ENCODE measurements at places on chromosomes 6 and 20.

- DNase-seq, result no peak
Observed at GRCh38 chr6:170442596-170442995, 110.5 kb downstream of the PSMB1 start.

- no peak for DNase-seq
Observed at GRCh38 chr20:19249106-19249879, 36.9 kb downstream of the SLC24A3 start.

DNA sequence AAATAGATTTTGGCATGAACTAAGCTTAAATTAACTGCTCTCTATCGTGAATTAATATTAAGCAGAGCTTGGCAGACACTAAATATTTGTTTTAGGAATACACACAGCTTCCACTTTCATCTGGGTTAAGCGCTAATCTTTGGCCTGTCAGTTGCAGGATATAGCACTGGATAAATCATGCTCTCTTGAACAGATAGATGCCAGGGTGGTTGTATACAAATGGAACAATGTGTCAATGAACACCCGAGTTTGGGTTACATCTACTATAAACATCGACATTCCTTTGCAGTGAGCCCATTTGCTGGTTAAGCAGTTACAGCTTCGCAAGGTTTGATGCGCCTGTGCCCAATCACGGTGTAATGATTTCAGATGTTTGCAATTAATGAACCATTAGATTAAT lies 338.2 kb upstream of the ZFP64 start:
- DNase-seq, result no peak

DNA sequence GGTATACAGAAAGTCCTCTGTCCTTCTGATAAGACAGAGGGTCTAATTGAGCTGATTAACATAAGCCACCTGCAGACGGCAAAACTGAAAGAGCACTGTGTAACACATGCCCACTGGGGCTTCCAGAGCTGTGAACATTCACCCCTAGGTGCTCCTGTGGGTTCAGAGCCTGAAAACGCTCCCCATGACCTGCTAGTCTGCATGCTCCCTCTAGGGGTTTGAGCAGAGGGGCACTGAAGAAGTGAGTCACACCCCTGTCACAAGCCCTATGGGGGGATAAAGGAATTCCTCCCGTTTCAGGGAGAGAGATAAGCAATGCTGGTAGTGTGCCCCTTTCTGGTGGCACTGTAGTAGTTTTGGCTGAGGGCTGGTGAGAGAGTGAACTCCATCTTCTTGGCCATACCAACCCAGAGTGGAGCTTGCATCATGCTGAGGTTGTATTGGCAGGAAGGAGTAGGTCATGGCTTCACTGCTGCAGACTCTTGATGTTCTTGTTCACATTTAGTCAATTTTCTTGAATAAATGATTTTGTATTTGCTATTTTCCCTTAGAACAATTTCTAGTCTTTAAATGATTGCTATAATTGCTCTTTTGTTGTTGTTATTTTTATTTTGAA lies 637.5 kb upstream of the MAN1A1 start:
- DNase-seq, result no peak

GRCh38 chr6:16676376-16676775 lies 84.9 kb downstream of the ATXN1 start:
- no peak for DNase-seq

DNA sequence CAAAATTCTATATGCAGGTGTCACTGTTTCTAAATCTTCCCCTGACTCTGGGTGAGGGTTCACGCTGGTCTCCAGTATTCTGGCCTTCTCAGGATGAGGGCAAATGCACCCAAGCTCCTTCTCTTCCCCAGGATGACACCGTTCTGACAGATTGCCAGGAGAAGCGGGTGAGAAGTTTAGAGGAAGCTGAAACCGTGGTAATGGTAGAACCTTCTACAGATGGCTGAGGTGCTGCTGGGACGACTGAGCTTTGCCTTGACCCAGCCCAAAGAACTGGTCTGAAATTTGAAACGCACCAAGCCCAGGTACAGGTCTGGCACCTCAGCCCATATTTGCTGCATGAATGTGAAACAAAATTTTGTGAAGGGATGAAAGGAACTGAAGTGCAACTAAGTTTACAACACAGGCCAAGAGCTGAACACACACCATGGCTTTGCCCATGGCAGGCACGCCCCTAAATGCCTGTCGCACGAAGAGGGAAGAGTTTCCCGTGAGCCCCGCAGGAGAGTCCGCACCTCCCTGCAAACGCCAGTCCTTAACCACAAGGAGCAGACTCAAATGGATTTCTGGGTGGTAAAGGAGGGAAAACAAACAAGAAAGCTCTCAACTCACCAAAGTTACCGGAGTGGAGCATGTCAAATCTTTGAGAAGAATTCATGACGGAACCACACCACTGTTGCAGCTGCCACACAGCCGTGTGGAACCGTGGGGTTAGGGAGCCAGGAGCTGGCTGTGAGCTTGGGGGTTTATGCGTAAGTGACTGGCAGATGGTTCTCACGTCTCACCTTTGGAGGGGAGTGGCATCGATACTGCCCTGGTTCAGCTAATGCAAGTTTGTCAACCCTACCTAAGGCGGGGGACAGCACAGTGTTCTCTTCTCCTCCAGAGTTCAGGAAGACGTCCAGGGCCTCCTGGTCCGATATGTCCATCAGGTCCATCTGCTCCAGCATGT lies 138.9 kb downstream of the DTNBP1 start:
- no peak for DNase-seq

GRCh38 chr6:161396539-161396938 lies 122.7 kb upstream of the AGPAT4 start:
- no peak for DNase-seq

- no peak for DNase-seq
Observed at GRCh38 chr6:98566126-98566525, 268.2 kb upstream of the POU3F2 start.

GRCh38 chr20:57666106-57666833 lies 43.5 kb downstream of the PMEPA1 start:
- no peak for DNase-seq

DNA sequence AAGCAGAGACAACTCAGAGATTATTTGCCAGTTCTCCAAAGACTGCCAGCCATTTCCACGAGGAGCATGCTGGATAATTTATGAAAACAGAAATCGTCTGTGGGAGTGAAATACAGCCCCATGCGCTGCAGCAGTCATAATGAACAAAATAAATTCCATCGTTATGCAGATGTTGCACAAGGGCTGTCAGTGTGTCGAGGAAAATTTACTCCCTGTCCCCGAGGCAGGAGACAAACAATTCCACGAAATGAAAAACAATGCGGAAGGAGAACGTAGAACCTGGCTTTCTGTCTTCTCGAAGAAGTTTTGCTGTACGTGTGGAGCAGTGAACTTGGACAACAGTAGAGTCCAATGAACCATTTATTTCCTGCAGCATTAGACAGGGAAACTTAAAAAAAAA lies 399.4 kb downstream of the CD83 start:
- no peak for DNase-seq

- DNase-seq, result no peak
Observed at GRCh38 chr6:136772685-136773472, 19.4 kb downstream of the MAP3K5 start.

DNA sequence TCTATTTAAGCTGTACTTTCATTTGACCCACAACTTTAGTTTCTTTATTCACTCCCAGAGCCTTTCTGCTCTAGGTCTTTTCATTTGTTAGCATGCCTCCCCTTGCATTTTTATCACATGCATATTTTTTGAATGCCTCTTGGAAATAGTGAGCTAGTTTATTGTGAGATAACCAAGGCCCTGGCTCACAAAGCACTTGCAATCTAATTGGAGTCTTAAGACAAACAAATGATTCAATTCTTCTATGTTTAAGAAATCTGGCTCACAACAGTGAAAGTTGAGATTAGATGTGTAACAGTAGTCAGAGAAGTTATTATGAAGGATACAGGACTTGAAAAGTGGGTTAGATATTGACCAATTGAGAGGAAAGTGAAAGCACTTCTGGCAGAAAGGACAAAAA lies 173.4 kb downstream of the MOXD1 start:
- no peak for DNase-seq

DNA sequence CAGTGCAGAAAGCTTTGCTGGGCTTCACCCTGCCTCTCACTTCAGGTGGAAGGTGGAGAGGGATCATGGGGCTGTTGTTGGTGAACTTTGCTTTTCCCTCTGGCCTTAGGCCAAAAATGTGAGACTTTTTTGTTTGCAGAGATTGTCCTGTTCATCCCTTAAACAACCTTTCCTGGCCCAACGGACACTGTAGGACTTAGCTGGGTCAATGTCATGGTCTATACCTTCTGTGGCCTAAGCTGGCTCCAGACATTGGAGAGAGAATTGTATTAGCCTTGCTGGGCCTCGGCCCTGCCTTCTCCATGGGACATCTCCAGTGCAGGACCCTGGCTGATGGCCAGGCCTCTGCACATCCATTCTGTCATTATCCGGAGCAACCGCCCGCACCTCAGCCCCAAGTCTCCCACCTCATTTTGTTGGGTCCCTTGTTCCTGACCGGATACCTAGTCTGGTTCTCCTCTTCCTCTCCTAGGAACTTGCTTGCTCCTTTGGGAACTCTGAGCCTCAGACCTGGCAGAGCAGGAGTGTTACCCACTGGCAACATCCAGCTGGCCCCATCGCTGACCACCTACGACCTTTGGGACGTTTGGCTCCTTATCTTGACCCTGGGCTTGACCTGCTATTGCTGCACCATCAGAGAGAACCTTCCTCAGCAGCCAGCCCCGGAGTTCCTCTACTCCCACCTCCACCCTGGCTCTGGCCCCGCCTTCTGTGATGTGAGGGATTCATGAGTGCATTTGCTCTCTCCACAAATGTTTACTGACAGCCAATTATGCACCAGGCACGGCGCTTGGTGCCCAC lies 128.2 kb downstream of the BANF2 start:
- DNase-seq, result no peak

DNA sequence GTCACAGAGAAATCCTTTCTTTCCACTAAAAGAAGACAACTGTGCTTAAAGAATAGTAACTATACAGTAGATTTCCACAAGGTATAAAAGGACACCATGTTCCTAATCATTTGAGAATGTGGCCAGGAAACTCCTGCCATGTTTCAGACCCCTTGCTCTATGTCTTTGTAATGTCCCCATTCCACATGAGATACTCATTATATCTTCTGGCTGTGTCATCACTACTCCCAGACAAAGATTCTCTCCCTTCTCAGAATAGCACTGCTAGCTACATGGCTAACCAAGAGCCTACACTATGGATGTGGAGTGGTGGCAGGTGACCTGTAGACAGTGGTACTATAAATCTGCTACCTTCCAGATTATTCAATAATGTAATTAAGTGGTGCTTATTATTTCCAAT lies 218.1 kb upstream of the MCHR2 start:
- no peak for DNase-seq

DNA sequence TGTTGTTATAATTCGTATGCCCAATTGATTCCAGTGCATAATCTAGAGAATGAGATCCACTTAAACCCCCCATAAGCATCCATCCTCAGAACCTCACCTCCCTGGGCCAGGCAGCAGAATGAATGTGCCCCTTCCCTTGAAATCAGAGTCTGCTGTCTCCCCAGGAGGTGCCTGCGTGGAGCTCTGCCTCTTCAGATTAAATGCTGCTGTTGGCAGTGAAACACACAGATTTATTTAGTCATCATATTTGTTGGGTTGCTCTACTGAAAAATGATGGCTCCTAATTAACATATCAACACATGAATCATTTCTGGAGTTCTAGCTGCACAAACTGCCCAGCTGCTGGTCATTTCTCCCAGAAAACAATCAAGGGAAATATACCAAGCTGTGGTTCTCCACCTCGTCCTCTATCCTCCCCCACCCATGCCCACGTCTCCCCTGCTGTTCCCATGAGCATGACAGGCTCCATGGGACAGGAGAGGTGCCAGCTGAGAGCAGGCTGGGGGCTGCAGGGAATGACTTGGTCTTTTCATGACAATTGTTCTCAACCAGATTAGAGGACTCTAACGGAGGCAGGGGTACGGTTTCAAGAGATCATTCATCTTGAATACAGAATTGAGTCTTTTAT lies 633.1 kb downstream of the CDH26 start:
- DNase-seq, result no peak

- DNase-seq, result no peak
Observed at GRCh38 chr6:31813465-31813849, 1.6 kb downstream of the HSPA1L start.

DNA sequence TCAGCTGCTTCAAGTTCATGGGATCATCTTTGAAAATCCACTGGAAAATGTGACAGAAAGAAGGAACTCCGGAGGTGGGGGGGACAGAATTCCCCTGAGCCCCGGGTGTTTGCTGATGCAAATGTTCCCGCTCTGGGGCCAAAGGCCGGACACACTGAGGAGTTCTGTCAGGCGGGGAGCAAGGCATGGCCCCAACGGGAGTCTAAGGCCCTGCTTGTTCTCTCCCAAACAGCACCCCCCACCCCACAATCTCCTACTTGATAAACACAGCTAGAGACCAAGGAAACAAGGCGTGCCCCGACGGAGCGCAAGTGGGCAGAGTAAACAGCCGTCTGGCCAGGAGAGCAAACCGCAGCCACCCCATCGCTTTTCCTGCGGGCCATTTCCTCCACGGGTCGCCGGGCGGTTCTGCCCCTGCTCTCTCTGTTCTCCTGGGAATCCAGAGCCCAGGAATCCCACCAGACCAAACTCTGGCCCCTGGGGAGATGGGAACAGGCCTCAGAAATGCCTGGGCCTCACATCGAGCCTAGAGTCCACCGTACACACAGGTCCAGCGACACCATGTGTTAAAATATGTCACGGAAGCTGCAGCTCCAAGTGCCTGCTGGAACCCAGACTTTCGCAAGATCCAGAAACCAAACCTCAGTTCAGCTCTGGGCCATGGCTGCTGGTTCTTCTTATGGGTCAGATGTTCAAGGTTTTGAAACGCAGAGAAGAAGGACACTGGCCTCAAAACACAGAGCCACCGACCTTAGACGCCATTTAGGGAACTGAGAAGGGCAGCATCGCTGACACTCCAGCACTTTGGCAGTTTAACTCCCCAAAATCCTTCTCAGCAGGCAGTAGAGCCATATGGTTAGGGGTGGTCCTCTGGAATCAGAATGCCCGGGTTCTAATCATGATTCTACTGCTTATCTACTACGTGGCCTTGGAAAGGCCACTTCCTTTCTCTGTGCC lies 104.2 kb downstream of the PREX1 start:
- no peak for DNase-seq

DNA sequence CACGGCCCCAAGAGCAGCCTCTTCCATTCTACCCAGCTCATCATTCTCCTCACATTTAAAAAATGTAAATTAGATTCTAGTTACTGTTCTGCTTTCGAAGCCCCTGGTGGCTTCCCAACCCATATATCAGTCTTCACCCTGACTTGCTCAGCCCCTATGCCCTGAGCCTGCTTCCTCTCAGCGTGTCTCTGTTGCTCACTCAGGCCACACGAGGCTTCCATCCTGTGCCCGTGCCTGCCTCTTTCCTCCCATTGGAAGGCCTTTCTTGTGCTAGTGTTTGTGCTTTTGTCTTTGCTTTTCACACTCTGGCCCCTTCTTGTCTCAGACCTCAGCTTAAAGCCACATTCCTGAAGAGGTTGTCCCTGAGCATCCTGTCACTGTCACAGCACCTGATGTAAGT lies 78.1 kb downstream of the AFDN start:
- no peak for DNase-seq

DNA sequence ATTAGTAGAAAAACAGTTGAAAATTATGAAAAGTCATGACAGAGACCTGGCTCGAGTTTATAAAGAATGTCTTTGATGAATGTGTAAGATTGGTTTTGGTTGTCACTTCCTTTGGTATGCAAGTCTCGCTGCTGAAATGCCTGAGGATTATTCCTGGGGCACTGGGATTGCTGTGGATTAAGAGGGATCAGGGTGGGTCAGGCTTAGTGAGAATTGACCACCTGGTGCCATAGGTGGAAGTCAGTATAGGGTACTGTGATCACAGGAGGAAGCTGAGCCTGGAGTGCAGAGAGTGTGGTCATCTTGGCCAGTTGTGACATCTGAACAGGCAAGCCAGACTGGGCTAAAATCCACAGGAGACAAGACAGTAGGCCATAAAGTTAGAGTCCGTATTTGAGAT lies 34.9 kb downstream of the CEP43 start:
- no peak for DNase-seq
